ENCODE measurements at places on chromosomes 7 and 10.

DNA sequence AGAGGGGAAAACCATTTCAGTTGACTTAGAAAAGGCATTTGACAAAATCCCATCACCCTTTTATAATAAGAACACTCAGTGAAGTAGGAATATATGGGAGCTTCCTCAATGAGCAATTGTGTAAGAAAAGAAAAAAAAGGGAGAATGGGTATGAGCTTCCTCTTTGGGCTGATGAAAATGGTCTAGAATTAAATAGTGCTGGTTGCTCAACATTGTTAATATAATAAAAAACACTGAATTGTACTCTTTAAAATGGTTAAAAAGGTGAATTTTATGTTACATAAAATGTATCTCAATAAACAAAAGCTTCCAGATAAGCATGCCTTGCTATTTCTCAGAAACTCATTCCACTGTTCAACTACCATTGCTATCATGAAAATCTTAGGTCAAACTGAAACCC, 40.6 kb downstream of the LRRC17 start:
- no peak for DNase-seq

DNA sequence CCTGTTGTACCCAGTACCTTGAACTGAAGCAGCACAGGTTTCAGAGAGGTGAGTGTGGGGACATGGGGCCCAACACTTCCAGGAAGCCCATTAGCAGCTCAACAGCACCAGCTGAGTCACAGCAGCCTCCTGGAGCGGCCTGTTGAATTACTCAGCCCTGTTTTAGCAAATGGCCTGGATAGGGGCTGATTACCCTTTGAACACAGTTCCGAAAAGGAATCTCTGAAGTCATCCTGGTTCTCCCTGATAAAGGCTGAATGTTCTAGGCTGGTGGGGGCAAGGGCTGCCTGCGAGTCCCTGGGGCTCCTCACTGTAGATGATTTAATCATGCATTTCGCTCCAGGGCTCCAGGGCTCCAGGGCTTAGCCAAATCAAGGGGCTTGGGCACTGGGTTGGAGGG, 287.5 kb downstream of the GRID1 start:
- no peak for DNase-seq

GRCh38 chr7:124907490-124907889, 22.1 kb downstream of the POT1 start:
- no peak for DNase-seq

GRCh38 chr10:31708046-31708445, 220.6 kb downstream of the ARHGAP12 start:
- no peak for DNase-seq

DNA sequence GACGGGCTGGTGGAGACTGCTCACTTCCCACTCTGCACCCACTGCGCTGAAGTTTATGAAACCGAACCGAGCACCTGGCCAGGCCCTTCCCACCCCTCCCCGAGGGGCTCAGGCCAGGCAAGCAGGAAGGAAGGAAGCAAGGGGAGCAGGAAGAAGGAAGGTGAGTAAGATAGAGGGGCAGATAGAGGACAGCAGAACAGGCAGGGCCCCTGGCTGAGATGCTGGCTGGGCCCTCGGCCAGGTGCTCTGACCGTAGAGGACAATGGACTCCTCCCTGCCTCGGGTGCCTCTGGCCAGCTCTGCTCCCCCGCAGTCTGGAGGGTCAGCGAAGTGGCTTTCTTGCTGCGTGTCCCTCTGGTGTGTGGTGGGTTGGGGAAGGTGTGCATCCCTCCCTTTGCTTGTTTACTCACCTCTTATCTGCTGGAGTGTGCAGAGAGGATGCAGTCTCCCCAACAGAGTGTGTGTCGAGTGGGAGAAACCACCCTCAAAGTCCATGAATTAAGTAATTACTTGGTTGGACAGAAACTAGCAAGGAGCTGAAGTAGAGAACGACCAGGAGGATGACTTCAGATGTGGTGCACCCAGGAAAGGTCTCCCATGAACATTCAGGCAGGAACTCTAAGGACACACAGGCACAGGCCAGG, 82.8 kb upstream of the PPP2R2D start:
- DNase-seq, result no peak

DNA sequence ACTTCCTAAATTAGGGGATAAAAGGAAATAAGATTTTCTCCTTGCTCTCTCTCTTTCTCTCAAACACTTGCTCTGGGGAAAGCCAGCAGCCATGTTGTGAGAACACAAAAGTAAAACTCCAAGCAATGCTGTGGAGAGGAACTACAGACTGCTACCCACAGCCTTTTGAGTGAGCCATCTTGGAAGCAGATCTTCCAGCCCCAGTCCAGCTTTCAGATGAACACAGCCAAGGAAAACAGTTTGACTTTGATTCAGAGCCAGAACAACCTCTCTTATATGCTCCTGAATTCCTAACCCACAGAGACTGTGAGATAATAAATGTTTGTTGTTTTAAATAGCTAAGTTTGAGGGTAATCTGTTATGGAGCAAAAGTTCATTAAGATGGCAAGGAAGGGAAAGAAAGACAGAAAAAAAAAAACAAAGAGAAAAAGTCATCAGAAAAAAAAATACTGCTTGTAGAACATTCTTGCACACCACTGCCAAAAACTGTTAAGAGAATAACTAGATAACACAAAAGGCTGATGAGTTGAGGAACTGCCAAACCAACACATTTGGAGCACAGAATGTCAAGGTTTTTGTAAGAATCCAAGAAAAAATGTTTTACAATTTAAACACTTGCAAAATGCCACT, 20.9 kb upstream of the PRKAR2B start:
- no peak for DNase-seq

- no peak for DNase-seq
Observed at GRCh38 chr7:143494622-143495021, 16.9 kb downstream of the TAS2R41 start.

- no peak for DNase-seq
Observed at GRCh38 chr7:5470167-5470532, 46.5 kb upstream of the TNRC18 start.

- no peak for DNase-seq
Observed at GRCh38 chr10:119644205-119644814, 6.9 kb upstream of the BAG3 start.

- DNase-seq, result no peak
Observed at GRCh38 chr7:28433699-28434219, 21.4 kb downstream of the CREB5 start.

DNA sequence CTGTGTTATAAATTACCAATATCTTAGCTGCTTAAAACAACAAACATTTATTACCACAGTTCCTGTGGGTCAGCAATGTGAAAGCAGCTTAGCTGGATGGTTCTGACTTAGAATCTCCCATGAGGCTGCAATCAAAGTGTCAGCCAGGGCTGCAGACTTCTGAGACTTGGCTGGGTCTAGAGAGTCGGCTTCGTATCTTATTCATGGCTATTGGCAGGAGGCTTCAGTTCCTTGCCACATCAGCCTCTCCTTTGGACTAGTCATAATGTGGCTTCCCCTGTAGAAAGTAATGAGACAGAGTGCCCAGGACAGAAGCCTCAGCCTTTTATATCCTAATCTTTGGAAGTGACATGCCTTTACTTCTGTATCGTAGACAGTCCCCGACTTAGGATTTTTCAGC, 27.3 kb downstream of the RALA start:
- no peak for DNase-seq

DNA sequence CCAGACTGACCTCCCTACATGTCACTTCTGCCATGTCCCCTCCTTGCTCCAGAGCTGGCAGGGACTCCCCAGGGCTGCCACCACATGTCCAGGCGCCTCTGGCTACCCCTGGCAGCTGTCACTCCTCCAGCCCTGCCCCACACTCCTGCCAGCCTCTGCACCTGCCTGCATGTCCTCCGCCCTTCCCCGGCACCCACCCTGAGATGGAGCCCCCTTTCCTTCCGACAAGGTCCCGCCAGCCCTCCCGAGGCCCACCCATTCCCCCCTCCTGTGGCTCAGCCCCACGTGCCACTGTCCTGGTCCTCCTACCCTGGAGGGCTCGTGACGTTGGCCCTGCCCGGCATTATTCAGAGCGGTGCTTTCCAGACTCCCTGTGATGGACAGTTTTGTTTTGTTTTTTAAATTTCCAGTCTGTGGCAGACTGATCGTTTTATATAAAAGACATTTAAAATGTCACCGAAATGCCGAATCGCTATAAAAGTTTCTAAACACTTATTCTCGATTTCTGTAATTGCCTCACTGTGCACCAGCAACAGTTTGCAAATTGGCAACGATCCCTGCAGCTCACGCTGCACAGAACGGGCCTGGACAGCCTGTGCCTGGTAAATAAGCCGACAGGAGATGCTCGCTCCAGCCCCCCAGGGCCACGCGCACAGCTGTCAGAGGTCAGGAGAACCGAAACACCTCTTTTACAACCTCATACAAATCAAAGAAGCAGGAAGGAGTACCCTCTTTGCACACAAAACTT, 111.1 kb upstream of the SH2B2 start:
- DNase-seq, result no peak

GRCh38 chr10:34658934-34659333, 156.2 kb downstream of the PARD3 start:
- no peak for DNase-seq

- DNase-seq, result no peak
Observed at GRCh38 chr7:45435131-45435530, 139.0 kb upstream of the ADCY1 start.

- no peak for DNase-seq
Observed at GRCh38 chr10:16915300-16915699, 98.1 kb upstream of the RSU1 start.
